ENCODE measurements at places on chromosomes 1 and 21.

GRCh38 chr1:228514421-228514820 is 27.2 kb downstream of the RNF187 start:
- no peak for DNase-seq

GRCh38 chr21:45589686-45590245 is 47.5 kb upstream of the SLC19A1 start:
- no peak for DNase-seq

DNA sequence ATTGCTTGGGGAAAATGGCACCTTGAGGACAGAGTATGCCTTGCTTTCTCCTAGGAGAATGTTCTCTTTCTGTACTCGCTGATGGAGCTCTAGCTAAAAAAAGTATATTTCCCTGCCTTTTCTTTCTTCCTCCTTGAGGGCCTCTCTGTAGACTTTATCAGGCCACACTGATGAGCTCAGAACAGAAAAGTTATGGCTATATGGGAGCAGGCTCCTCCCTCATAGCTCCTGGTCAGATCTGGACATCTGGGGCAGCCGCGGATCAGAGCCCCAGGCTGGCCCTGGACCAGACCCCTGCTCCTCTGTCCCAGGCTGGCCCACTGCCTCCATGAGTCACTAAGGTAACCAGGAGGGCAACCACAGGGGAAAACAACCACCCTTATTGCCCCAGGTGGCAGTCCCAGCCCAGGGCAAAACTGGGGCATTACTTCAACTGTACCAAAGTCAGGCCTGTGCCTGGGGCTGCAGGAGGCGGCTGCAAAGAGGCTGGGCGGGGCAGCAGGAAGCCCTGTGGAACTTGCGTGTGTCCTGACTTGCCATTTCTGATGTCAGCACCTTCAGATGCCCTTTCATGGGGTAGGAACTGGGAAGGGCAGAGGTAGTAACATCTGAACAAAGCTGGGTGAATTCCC is 26.3 kb upstream of the ZNF648 start:
- no peak for DNase-seq

DNA sequence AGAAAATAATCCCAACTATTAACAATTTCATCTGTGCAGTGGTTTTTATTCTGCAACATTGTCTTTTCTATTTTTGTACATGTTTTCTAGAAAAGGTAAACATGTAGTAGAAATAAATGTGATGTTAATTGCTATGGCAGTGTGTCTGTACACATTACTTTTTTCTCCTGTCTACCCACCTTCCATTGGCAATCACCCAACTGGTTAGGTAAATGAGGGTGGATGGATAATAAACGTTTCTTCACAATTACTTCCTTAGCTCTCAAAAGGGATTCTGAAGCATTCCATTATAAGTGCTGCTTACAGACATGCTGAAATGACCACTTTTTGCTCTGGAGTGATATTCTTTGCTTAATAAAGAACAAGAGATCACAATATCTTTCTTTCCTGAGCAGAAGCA is 61.4 kb downstream of the MAGI3 start:
- DNase-seq = no peak

DNA sequence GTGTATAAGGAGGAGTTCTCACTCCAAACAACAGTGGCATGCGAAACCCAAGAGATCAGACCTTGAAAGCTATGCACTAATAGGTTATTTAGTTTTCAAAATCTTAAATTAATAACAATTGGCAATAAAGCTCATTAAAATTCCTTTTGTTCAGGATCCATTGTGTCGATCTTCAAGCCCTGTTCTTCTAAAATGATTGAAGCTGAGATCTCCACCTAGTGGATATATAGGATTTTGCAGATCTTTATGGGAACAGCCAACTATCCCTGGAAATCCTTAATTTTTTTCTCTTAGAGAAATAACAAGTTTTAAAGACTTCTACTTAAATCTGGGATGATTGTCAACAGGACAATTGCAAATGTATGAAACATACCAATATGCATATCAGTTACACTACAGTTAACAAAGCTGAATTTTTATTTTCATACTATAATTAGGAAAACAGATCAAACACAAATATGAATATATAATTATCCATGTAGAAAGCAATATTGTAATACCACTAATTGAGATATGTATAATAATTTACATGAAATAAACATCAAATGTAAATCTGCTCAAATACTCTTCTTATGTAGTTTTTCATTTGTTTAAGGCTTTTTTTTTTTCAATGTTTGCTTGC is 43.3 kb downstream of the LRRC53 start:
- peak; percentile 23 for DNase-seq

Measured in dermis microvascular lymphatic vessel endothelial cell (primary cell).